ENCODE measurements at places on chromosomes 6 and 20.

DNA sequence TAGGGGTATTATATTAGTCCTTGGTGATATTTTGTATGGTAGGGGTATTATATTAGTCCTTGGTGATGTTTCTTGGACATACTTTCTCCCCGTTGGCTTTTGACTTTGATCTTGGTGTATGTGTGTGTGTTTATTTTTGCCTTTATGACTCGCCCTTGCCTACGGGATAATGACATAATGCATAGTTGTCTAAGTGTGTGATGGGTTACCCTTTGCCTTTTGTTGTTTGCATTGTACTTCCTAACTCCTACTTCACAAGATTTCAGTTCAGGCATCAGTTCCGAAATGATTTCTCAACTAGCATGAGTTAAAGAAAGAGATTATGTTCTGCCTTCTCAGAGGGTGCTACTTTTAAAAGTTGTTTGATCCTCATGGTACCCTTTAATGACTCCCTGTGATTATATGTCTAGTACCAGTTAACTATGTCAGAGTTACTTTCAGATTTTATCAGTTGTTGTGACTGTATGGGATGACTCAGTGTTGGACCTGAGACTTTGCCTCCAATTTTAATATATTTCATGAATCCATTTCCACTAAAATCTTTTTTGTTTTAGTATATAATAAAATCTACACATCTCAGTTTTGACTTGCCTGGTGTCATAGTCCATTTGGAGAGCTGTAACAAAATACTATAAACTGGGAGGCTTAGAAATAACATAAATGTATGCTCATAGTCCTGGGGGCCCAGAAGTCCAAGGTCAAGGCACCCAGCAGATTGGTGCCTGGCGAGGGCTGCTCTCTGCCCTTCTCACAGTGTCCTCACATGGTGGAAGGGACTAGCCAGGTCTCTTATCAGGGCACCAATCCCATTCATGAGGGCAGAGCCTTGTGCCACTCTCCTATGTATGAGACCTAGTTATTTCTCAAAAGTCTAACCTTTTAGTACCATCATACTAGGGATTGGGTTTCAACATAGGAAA, 34.1 kb downstream of the CDYL start:
- DNase-seq, result no peak

DNA sequence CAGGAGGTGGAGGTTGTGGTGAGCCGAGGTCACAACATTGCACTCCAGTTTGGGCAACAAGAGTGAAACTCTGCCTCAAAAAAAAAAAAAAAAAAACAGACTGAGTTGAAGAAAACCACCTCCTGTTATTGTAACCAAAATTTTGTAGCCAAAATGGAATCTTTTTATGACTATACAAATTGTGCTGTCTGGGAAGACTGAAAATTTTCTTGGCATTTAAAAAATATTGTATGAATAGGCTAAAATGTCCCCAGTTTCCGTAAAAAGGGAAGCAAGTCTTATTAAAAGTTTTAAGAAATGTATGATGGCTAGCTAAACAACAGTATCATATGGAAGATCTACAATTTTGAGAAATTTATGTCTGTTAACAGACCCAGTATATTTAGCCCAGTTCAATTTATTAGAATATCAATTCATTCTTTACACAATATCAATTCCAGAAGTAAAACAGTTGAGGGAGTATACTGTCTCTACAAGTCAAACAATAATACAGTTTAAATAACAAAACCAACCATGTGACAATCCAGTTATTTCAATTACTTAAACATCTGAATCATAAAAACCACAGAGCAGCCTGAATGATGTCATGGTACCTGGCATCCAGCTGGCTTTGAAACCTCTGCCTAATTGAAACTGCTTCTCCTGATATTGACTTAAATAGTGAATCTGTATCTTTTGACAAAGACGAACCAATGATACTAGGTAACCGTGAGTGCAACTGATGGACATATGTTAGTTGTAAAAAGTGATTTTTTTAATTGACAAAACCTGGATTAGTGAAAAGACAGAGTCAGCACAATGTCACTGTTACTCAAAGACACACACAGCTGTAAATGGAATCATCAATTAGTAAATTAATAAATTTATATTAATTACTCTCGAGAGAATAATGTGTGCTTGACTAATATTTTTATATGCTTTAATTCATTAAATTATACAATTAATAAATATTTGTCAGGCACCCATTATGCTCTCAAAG, 166.6 kb upstream of the MARCKS start:
- DNase-seq, result no peak

DNA sequence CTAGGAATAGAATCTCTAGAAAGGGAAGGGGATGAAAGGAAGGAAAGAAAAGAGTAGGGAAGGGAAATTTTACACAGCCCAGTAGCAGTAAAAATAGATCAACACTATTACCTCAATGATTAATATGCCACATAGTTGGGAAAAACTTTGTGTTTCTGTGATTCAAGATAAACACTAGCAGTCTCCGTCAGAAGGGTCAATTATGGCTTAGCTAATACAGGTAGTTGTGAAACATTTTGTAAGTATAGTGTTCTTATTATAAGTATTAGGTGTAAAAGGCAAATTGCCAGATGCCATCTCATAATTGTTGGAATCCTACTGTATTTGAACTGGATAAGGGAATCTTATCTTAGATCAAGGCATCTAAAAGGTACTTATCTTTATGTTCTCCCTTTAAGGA, 165.7 kb downstream of the MTFR2 start:
- DNase-seq, result no peak

DNA sequence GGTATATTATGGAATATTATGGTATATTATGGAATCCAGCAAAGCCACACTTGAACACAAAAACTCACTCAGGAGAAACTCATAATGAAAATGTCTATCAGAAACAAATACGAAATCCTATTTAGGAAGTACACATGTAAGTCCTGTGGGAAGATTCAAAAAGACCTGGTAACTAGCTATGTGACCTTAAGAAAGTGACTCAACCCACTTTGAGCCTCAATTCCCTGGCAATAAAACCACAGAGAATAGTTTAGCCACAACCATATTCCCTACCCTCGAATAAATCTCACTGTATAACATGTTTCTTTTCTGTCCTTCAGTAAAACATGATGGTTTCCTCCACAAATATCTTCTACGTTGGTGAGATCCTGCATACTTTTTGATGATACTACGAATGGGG, 56.4 kb downstream of the ZMYND8 start:
- DNase-seq, result no peak

DNA sequence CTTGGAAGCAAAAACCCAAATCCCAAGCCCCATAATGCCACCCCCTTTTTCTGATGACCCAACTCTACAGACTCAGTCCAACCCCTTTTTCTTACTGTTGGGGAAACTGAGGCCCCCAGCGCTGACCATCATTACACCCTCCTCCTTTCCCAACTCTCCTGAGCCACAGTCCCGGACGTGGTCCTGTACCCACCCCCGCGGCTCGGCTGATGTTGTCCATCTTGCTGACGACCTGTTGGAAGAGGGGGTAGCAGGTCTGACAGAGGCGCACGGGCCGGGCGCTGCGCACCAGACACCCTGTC, 533 bp downstream of the OSTM1 start:
- DNase-seq, result no peak

- no peak for DNase-seq
Measured at GRCh38 chr6:23566418-23566817, 559.6 kb upstream of the NRSN1 start.

DNA sequence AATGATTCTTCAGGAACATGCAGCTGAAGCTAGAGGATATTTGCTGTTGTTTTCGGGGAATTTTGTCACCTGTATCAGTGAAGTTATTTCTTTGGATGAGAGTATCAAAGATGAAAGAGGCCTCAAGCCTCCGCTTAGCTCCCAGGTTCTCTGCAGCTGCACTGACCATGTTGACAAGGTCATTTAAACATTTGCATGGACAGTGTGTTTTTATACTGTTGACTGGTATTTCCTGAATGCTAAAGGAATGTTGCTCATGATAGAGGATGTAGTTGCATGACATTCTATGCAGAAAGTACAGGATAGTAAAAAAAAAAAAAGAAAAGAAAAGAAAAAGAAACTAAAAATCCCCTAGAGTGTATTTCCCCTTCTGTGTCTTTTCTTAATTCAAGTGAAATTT, 165.6 kb upstream of the LAMP5 start:
- no peak for DNase-seq

DNA sequence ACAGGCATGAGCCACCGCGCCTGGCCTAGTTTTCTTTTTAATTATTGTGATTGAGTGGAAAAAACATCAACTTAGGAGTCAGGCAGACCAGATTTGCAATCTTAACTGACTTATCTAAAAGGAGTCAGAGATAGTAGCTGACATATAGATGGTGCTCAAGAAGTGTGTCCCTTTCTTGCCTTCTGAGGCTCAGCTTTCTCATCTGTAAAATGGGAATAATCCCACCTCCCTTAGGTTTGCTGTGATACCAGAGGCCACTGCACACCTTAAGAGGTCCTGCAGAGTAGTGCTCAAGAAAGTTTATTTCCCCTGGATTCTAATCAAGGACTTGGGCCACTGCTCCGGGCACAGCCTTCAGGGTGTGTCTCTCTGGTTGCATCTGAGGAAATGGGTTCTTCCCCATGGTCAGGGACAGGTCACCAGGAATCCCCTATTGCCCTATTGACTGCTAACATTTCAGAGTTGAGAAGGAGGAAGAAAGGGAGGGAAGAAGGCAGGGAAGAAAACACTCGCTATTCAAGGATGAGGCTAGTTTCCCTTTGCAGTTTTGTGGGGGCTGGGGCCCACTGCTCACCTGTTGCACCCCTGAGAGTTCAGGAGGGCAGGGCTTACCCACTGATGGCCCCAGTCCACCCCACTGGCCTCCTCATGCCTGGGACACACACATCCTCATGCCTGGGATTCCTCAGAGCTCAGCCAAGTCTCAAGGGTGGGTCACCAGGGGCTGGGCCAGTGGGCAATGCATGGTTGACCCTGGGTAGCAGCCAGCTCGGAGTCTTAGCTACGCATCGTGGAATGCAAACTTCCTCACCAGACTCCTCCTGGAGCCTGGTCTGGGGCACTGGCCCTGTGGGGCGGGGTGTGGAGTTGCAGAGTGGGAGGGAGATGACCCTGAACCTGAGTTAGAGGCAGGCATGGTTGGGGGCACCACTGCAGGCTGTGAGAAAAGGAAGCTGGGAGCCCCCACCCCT, 21.2 kb downstream of the C6orf132 start:
- DNase-seq, result no peak

- DNase-seq, result no peak
Measured at GRCh38 chr6:38311201-38311600, 328.5 kb downstream of the BTBD9 start.

DNA sequence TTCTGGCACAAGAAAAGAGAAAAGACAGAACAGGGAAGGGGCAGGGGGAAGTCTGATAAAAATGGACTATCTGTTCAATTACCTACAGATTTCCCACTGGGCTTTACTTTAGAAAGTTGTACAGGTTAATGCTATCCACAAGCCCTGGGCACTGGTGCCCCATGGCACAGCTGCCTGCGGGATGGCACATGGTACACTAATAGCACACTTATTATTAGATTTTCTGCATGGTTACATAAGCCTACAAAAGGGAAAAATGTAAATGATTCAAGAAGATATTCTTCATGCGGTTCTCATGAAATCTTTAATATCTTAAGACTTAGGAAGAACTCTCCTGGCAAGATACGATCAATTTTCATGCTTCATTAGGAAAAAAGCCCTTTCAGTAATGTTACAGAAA, 137.5 kb downstream of the GMPR start:
- DNase-seq, result no peak

DNA sequence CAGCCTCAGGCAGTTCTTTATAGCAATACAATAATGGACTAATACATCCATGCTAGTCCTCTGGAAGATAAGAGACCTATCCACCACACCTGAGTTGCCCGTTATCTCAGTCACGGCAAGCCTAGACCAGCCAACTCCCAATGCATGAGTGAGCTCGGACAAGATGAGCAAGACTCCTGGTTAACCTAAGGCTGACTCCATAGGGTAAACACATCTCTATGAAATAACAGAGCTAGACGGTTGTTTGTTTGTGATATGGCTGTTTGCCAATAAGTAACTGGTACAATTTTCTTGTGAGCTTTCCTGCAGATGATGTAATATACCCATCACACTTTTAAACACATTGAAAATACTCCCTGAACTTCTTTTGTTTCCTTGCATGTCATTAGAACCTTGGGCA, 70.6 kb upstream of the PHACTR1 start:
- DNase-seq, result no peak
